T follicular helper cell (primary cell): ENCODE measurements at places on chromosomes 13 and 19.

GRCh38 chr19:2615782-2616181, 86.7 kb downstream of the GNG7 start:
- no peak for DNase-seq

- no peak for DNase-seq
These were observed 467.2 kb downstream of the ITGBL1 start for GRCh38 chr13:101919541-101920181.

- DNase-seq = no peak
These were observed 3.1 kb downstream of the A1BG start for GRCh38 chr19:58350001-58350861.

- DNase-seq = no peak
These were observed 19.6 kb downstream of the ALG5 start for GRCh38 chr13:36979361-36980050.

DNA sequence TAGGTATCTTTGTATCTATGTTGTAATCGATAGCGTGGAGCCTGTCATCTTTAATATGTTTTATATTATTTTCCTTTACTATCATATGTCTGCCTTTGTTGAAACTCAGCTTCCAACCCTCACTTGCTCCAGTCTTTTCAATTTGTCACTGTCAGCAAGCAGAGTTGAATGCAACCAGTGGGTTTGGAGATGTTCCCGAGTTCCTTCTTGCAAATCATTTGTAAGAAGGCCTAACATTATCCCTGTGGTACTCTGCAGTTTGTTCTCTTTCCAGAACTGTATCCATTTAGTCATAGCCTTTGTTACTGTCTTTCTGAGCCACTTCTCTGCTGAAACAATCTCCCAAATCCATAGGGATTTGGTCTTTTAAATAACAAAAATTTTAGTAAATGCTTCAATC, 41.8 kb downstream of the RNASEH2B start:
- DNase-seq = no peak

DNA sequence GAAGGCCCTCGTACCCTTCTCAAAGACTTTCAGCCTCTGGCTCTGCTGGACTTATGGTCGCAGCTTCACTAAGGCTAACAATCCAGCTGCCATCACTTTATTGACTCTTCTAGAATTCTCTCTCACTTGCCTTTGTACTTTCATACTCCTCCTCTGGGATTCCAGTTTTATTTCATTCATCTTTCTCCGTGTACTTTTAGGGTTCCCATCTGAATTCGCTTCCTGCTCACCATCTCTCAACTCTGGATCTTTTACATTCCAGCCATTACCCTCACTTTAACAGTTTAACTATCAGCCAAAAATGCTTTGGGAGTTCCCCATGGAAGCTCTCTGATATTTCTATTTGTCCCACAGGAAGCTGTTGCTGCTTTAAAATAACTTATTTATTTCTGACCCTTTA, 149.3 kb upstream of the KL start:
- DNase-seq = no peak

DNA sequence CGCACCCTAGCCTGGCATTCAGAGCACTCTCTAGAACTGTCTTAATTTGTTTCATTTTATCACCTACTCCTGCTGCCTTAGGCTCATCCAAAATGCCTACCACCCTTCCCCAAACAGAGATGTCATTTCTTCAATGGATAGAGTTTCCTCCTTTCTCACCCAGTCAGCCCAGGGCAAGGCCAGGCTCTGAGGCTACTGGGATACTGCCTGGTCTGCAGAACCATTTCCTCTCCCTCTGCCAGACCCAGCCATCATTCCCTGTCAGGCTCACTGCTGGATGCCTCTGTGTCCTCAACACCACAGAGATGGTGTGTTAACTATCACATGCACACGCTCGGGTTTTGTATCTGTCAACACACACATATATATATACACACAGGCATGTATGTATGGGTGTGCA, 47.2 kb downstream of the C13orf42 start:
- DNase-seq = no peak

GRCh38 chr19:10797078-10797477, 38.9 kb downstream of the TMED1 start:
- DNase-seq = peak; percentile 47

- DNase-seq = no peak
These were observed 668.7 kb downstream of the PCDH17 start for GRCh38 chr13:58300224-58300623.

GRCh38 chr13:50268500-50268899, 253.3 kb downstream of the KCNRG start:
- no peak for DNase-seq

- DNase-seq = no peak
These were observed 53.0 kb downstream of the ARHGEF7 start for GRCh38 chr13:111168107-111168506.

DNA sequence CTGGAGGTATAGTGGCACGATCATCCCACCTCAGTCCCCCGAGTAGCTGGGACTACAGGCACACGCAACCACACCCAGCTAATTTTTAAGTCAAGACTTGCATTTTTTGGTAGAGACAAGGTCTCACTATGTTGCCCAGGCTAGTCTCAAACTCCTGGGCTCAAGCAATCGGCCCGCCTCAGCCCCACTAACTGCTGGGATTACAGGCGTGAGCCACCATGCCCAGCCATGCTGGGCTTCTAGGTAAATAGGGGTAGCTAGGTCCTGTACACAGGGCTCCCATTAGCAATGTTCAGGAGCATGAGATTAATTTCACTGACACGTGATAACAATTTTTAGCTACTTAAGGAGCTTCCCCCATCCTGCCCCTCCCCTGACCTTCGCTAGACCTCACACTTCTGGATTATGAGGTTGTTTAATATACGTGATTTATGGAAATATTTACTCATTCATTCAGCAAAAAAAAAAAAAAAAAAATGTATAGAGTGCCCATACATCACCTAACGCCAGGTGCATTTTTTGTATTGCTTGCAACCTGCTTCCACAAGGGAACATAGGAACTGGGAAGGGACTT, 19.2 kb downstream of the TMEM272 start:
- DNase-seq = no peak

GRCh38 chr19:14116918-14117578, 514 bp downstream of the PRKACA start:
- no peak for DNase-seq

GRCh38 chr19:30268601-30269000, 103.6 kb upstream of the ZNF536 start:
- no peak for DNase-seq

GRCh38 chr13:95073747-95074311, 227.4 kb downstream of the ABCC4 start:
- DNase-seq = no peak

- no peak for DNase-seq
These were observed 2.2 kb downstream of the ZNF576 start for GRCh38 chr19:43598445-43599240.

GRCh38 chr13:25966086-25966485, 85.7 kb downstream of the SHISA2 start:
- no peak for DNase-seq

DNA sequence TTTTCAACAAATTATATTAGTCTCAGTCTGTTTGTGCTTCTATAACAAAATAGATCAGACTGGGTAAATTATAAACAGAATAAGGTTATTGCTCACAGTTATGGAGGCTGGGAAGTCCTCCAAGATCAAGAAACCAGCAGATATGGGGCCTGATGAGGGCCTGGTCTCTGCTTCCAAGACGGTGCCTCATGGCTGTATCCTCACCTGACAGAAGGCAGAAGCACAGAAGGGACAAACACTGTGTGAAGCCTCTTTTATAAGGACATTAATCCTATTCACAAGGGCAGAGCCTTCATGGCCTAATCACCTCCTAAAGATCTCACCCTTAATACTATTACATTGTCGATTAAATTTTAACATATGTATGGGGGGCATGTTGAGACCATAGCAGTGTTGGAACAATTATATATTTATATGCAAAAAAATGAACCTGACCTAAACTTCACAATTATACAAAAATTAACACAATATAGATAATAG, 12.7 kb downstream of the F10 start:
- DNase-seq = no peak

DNA sequence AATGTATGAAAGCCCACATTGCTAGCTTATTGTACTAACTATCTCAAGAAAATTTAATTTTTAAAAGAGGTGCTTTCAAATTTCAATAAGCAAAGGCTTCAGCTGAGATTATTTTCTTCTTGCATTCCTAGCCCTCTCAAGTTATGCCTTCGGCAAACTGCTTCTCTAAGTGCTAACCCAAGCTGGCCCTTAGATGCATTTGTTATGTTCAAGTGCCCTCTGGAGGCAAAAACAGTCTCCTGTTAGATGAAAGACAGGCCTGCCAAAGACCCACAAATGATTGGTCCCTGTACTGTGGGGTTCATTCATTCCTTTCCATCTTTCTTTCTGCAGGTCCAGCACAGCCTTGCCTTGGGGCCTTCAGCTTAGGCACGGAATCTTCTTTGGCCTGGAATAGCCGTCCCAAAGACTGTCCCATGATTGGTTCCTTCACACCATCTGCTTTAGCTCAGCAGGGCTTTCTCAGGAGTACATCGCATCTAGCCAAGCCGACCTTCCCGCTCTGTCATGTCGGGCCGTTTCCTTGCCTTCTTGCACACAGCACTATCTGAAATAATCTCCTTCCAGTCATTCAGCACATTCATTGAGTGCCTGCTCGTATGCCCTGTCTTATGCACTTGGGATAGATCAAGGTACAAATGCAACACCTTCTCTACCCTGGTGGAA, 26.4 kb upstream of the TPTE2 start:
- no peak for DNase-seq

DNA sequence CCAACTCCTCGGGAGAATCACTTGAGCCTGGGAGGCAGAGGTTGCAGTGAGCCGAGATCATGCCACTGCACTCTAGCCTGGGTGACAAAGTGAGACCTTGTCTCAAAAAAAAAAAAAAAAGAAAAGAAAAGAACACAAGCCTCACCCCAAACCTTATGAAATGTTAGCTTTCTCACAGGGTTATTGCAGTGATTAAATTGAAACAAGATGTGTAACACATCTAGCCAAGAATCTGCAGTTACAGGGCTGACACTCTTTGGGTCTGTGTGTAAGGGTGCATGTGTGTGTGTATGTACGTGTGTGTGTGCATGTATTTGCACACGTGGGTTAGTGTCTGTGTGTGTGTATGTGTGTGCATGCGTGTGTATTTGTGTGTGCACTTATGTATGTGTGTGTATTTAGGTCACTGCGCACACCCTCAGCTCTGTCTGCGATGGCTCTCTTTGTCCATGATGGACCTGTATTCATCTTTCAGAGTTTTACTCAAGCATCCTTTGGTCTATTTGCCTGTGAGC, 336.3 kb downstream of the UQCRFS1 start:
- no peak for DNase-seq

GRCh38 chr13:97116754-97117153, 105.4 kb upstream of the MBNL2 start:
- DNase-seq = no peak

DNA sequence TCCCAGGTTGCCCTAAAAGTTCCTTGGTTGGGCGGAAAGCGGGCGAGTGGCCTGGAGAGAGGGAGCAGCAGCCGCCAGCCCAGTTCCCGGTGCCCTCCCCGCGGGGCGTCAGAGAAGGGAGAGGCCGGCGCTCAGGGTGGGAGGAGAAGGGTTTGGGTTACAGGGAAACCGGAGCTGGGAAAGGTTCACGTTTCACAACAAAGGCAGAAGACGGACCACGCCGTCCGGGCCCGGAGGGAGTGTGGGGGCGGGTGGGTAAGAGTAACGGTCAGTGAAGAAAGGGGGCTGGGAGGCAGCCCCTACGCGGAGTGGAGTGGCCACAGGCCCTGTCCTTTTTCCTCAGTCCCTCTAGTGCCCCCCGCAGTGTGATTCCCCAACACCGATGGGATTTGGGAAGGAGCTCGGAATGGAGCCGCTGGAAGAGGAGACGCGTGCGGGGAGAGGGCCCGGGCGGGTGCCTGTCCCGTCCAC, 1.6 kb downstream of the SIX5 start:
- DNase-seq = no peak

GRCh38 chr13:45718063-45718462, 15.9 kb downstream of the CBY2 start:
- no peak for DNase-seq

DNA sequence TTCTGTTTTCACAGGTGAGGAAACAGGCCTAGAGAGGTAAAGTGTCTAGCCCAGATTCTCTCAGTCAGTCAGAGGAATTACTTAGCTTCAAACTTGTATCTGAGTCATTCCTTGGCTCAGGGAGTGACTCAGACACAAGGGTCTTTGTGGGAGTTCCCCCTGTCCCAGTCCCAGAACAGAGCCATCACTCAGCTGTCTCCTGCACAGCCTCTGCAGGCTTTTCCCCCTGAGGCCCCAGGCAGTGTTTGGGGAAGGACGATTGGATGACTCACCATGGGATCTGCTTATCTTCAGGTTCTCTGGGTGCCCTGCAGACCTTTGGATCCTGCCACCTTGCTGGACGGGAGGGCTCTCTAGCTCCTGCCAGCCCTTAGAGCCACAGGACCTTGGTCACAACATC, 13.2 kb downstream of the ZNF793 start:
- no peak for DNase-seq

- no peak for DNase-seq
These were observed 109.7 kb downstream of the NUFIP1 start for GRCh38 chr13:44879452-44880058.

DNA sequence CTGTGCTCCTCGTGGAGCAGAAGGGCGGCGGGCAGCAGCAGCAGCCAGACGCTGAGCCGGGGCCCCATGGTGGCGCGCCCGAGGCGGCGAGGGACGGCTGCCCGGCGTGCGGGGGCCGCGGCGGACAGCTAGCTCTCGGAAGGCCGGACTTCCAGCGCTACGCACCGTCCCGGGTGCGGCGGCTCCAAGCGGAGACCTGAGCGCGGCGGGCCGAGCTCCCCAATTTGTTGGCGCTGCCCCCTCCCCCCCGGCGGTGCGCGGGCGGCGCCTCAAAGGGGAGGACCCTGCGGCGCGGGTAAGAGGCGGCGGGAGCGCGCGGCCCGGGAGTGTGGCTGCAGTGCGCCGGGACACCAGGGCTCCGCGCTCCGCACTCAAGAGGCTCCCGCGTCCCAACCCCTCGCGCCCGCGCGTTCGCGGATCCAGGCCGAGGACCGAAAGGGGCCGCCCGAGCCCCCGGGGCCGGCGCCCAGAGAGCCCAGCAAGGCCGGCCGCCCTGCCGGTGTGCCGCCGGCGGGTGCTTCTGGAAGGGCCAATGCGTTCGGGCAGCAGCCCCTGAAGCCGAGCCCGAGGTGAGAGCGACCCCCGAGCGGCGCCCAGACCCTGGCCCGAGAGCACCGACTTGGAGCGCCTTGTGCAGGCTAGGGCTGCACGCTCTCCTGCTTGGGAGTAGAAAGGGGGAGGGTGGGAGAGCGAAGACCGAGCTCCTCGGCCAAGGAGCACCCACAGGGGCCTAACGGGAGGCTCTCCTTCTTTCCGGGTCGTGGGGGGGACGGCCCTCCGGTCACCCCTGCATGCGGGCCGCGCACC, at the start of the genes COL4A1 and COL4A2:
Gene COL4A1, minus strand, starts transcription at position 198 of the 807 bp plus-strand sequence. Its CDS starts 130 bp downstream, at position 68.
Gene COL4A2, plus strand, starts transcription at position 325 of the 807 bp plus-strand sequence. CDS start 620 bp downstream, outside the sequence.
- DNase-seq = no peak

DNA sequence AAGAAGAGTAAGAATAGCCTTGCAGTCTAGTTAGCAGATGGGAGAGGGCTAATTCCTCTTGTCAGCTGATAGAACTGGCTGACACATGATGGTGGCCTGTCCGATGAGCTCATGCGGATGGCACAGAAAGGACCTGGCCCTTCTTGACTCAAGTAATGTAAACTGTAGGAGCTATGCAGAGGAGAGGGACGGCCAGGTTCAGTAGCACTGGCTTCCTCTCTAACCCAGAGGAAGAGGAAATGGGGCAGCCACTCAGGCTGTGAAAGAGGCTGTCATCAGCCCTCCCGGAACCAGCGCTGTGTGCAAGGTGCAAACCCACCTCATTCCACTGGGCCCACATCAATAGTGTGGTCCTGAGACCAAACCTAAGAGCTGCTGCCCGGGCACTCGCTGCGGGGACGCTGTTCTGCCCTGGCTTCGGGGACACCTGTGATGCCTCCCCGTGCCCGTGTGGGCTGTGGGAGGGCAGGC, 30.8 kb upstream of the USE1 start:
- no peak for DNase-seq
